Forelimb muscle (tissue), 1 donor: ENCODE measurements at places on chromosomes 16 and 17. TPM values are rescaled to one million over a fixed set of nuclear protein-coding genes. Genes with fewer than 3 reads are reported as not detected.

GRCh38 chr17:49815761-49816281 lies 27.3 kb downstream of the KAT7 start:
- no peak for DNase-seq

DNA sequence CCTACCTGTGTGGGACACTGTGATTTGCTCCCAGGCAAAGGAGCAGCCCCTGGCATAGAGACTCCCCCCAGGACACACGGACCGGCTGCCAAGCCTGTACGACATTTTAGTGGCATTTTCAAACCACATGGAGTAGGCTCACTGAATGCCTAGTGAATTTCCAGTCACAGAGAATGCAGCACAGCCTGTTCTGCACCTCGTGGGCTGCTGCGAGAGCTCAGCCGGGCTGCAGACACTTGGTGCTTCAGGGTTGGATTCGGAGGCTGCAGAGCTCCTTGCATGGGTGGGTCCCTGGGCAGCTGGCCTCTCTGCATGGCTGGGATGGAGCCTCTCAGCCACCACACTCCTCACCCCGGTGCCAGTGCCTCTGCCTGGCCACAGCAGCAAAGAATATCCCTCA lies 51.2 kb upstream of the HNF1B start:
- no peak for DNase-seq

GRCh38 chr17:47205419-47205963 lies 3.7 kb upstream of the MYL4 start:
- DNase-seq, result no peak

DNA sequence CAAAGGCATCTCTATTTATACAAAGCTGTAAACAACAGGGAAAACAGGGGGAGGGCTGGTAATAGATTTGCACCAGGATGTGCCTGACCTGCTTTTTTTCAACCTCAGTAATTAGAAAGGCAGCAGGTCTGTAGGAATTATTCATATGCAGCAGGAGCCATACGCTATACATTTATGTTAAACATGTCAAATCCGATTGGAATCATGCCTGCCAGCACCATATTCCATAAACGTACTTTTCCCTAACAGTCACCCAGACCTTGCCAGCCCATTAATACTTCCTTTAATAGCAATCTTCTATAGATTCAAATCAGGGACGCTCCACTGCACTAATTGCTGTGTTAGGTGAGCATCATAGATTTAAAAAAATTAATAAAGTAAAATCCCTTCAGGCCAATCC lies 223.9 kb downstream of the ZFHX3 start:
- no peak for DNase-seq

GJC1 gene
- 19.8 TPM for polyA plus RNA-seq

- no peak for DNase-seq
Measured at GRCh38 chr17:79951361-79952264, 84.1 kb downstream of the TBC1D16 start.

- no peak for DNase-seq
Measured at GRCh38 chr16:15925631-15926030, 23.8 kb upstream of the ABCC1 start.

- DNase-seq, result no peak
Measured at GRCh38 chr16:5790512-5790911, 692.9 kb upstream of the EEF2KMT start.

KCNJ18 gene
- not detected for polyA plus RNA-seq

OR1A1 gene
- polyA plus RNA-seq, result not detected

MYH1 gene
- polyA plus RNA-seq, result 12.1 TPM

- no peak for DNase-seq
Measured at GRCh38 chr16:66605177-66605978, 874 bp downstream of the CMTM3 start.

GRCh38 chr17:81287741-81288430 lies 7.2 kb downstream of the SLC38A10 start:
- no peak for DNase-seq

DNA sequence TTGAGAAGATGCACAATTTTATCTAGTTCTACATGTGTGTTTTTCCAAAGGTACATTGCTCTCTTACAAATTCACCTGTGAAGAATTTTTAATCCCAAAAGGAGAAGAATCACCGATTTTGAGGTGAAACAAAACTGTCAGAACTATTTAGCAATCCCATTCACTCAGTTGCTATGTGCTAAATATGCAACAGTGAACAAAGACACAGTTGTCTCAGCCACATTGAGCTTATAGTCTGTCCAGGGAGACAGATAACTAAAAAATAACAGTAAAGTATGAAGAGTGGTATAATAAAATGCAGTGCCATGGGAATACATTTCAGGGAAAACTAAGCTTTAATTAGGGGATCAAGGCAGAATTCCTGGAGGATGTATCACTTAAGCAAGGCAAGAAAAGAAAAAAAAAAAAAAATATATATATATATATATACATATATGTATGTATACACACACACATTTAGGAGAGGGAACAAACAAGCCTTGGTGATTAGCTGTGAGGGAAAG lies 110.4 kb downstream of the SPAG9 start:
- no peak for DNase-seq

TMED6 gene
- polyA plus RNA-seq, result 1.5 TPM

DNA sequence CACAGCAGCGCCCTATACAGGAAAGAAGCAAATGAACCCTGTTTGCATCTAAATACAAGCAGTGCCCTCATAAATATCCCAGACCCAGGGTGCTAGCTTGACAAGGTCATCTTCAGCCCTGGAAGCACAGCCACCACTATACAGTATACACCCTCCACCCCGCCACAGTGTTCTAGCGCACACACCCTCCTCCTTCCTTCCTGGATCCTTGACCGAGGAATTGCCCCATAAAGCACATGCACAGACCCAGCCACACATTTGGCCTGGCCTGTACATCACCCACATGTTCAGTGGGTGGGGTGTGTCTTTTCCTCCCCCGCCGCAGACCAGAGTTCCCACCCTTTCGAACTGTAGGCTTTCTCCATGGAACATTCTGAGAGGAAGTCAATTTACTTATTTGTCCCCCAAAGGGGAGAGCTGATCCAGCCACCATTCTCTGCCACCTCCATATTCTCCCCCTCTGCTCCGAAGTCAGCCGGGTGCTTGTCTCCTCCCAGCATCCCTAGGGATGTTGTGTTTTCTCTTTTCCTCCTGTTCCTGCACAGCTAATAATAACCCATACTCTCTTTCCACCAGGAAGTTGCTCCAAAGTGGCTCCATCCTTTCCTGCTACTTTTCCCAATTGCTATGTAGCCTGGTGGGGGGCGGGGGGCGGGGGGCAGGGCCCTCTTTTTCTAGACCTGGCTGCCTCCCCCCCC lies 6.6 kb downstream of the ABI3 start:
- no peak for DNase-seq

GRCh38 chr16:15834502-15834901 lies 22.3 kb downstream of the MYH11 start:
- no peak for DNase-seq

DNA sequence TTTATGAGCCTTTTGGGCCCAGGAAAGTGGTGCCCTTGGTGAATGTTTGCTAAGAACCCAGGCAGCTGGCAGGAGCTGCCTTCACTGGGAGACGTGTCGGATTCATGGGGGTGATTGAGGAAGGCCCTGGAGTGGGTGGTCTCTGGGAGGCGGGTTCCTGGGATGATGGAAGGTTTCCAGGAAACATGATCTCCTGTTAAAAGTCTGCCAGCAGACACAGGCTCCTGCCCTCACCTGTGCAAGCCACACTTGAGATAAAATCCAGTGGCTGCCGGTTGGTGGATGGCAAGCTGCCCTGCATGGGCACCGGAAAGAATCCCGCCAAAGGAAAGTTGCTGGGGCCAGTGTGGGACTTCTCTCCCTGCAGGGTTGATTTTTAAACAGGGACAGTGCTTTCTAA lies 189.0 kb upstream of the CIBAR2 start:
- DNase-seq, result no peak

TIMP2 gene
- 164 TPM for polyA plus RNA-seq

GRCh38 chr17:4719146-4719545 lies 8.7 kb downstream of the ARRB2 start:
- no peak for DNase-seq

DNA sequence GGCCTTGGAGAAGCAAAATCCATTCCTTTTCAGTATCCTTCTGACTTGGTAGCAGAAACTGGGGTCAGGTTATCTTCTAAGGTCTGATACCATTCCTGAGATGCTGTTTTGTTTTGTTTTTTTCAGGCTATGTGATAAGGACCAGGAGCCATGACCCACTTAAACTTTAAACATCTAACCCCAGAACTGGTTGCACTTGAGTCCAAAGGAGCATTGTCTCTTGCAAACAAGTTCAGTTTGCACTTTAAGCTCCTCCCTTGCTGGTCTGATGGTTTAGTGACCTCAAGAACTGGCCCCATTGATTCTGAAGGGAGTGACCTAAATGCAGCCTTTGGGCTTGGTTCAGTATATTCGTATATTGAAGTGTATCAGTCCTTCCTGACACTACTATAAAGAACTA lies 75.2 kb downstream of the ERCC4 start:
- DNase-seq, result no peak

OR1F1 gene
- not detected for polyA plus RNA-seq

DNA sequence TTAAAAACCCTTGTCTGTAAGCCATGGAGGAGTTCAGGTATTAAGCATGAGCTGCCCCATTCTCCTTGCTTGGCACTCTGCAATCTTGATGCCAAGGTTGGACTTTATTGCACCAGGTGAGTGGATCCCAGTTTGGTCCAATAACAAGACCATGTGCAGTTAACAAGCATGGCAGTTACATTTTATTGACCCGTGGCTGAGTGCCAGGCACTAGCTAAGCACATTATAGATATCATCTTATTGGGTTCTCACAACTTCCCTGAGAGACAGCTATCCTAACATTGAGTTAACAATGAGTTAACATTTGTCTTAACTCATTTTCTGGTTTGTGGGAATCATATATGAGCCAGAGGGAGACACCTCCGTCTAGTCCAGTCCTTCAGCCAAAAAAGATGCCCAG lies 21.8 kb downstream of the LYRM9 start:
- DNase-seq, result no peak

DNA sequence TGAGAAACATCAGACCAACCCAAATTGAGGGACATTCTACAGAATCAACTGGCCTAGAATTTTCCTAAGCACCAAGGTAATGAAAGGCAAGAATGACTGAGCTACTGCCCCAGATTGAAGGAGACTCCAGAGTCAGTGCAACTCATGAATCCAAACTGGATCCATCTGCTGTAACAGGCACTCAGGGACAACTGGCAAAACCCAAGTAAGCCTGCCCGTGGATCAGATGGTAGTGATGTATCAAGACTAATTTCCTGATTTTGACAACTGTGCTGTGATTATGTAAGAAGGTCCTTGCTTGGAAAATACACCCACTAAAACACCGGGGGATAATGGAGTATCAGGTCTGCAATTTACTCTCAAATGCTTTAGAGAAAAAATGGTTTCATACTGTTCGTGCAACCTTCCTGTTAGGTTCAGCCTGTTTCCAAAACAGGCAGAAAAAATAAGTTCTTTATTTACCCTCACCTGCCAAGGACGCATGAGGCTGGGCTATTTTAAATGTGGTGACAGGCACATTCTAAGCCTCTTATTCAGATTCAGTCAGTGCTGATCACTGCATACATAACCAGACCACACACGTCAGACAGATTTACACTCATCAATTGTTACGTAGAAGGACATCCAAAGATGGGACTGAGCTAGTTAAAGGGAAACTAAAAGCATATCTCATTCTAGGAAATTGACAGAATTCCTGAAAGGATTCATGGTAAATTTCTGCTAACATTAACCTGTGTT lies 7.0 kb downstream of the MBTPS1 start:
- no peak for DNase-seq

DNA sequence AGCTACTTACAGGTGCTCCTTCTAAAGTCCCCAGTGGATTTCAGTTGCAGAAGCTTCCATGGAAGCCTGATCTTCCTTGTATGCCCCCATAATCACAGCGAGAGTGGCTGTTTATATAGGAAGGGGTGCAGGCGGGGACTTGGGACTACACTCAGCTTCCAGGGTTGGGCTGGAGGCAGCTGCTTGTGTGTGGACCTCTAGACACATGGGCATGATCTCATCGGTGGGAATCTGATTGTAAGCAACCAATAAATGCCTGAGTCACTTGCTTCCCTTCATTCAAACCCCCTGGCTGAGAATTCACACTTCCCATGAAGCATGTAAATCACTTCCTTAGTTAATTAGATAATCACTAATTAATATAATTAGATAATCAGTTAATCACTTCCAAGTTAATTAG lies 1.0 kb upstream of the KRT20 start:
- no peak for DNase-seq

KRTAP2-3 gene
- not detected for polyA plus RNA-seq

KIF19 gene
- polyA plus RNA-seq, result 1.8 TPM

ESRP2 gene
- 0.52 TPM for polyA plus RNA-seq

DNA sequence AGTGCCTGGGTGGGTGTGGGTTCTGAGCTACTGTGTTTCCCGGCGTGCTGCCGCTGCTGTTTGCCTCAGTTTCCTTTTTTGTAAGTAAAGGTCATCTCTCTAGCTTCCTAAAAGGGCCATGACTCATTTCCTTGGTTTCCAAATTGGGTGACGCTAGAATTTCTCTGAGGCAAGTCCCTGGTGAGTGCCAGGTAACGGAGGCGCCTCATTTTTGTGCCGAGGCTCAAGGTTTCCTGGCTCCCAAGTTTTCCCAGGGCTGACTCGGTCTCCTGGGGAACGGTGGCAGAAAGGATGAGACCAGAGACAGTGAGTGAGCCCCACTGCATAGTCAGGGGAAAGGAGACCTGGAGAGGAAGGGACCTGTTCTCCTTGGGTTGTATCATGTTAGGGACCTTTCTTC lies 20.3 kb downstream of the MSI2 start:
- DNase-seq, result no peak

TNP2 gene
- not detected for polyA plus RNA-seq

MYO1C gene
- polyA plus RNA-seq, result 81.1 TPM

- DNase-seq, result no peak
Measured at GRCh38 chr17:33977729-33978514, 277.2 kb upstream of the CCL2 start.

- no peak for DNase-seq
Measured at GRCh38 chr16:55809386-55809785, 23.5 kb downstream of the CES1 start.

ACSM2B gene
- 0.42 TPM for polyA plus RNA-seq

GPR142 gene
- 0.20 TPM for polyA plus RNA-seq

- DNase-seq, result no peak
Measured at GRCh38 chr16:84927621-84928591, 83.4 kb downstream of the ZDHHC7 start.

GRCh38 chr17:78726513-78726912 lies 55.6 kb downstream of the CYTH1 start:
- no peak for DNase-seq

DNA sequence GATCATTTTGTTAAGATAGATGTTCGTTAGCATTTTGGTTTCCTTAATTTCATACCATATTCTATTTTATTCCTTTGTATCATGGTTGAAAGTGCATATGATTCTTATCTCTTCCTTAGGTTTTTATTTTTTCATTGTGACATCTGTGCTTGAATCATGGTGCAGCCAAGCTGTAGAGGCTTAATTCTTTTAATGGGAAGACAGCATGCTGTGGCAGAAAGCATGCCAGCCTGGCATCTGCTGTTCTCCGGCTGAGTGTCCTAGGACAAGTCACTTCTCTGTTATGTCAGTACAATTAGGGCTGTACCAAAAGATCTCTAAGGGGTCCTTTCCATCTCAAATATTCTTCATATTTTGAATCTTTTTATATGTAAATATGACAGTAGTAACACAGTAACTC lies 68.5 kb upstream of the PMFBP1 start:
- DNase-seq, result no peak

GRCh38 chr17:48478224-48479013 lies 48.4 kb upstream of the SKAP1 start:
- no peak for DNase-seq
